Activated CD4-positive, CD25-positive, alpha-beta regulatory T cell (primary cell): ENCODE measurements at places on chromosomes 5 and 9.

DNA sequence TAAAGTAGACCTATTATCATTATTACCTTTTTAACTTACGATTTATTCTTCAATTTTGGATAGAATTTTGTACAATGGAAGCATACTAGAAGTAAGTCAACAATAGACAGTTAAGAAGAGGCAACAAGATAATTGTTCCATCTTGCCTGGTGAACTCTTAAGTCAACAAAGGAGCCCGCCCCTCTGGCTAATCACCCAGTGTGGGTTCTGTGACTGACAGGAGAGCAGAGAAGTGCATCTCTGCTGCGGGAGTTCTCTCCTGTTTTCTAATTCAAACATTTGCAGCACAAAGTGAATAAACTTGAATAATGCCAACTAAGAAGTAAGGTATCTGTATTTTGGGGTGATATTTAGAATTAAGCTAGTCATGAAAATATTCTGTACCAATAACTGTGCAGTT lies 6.7 kb upstream of the ISL1 start:
- DNase-seq = no peak

DNA sequence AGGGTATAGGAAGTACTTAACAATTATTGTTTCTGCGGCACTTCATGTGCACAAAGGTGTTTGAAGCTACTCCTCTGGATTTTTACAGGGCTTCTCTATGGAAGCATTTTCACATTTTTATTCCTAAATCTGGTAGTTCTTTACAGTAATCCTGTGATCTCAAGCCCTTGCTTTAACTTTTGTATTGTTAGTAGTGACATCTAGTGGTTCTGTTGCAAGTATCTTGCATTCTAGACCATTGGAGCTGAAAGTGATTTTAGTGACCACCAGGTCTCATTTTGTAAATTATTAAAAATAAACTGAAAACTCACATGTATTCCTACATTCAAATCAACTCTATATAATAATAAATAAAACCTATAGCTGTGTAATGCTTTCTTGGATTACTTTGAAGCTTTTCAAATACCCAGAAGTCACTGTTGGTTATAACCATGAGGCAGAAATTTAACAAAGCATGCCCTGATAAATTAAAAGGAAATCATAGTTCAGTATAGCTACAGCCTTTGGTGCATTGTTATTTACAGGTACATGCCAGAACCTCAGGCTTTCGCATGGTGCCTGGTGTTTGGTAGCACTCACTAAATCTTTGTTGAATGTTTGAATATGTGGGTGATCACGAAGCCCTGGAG lies 18.9 kb downstream of the RPS23 start:
- DNase-seq = no peak

GRCh38 chr5:108606185-108606584 lies 141.5 kb upstream of the FER start:
- DNase-seq = no peak

GRCh38 chr5:59759600-59760351 lies 133.8 kb downstream of the PDE4D start:
- DNase-seq = no peak

DNA sequence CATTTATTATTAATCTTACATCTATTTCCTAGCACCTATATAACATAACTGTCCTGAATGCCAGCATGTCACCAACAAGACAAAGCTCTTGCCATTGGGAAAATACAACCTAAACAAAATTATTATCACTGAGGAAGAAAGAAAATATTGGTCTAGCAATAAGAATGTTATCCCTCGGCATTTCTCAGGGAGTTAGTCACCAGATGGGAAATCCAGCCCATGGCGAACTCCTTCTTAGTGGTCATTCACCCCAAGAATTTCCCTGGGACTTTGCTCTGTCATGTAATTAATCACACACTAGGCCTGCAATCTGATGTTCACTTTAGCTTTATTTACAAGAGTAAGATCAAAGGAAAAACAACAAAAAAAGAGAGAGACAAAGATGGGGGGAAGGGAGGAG lies 56.1 kb upstream of the TAS2R1 start:
- DNase-seq = no peak

DNA sequence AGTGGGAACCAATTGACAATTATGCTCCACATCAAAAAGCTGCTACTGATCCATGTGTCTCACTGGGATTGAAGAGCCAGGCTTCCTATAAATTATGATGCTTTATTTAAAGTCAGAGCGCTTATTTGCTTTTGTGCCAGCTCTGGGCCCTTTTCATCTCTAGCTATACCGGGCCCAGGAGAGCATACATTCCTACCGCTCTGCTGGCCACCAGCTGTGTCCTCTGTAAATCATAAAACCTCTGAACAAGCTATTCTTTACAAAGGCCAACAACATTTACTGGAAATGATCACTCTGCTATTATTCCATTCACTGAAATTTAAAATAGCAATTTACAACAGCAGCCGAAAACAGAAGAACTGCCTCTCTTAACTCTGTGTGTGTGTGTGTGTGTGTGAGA lies 86.6 kb downstream of the ZNF608 start:
- DNase-seq = no peak

DNA sequence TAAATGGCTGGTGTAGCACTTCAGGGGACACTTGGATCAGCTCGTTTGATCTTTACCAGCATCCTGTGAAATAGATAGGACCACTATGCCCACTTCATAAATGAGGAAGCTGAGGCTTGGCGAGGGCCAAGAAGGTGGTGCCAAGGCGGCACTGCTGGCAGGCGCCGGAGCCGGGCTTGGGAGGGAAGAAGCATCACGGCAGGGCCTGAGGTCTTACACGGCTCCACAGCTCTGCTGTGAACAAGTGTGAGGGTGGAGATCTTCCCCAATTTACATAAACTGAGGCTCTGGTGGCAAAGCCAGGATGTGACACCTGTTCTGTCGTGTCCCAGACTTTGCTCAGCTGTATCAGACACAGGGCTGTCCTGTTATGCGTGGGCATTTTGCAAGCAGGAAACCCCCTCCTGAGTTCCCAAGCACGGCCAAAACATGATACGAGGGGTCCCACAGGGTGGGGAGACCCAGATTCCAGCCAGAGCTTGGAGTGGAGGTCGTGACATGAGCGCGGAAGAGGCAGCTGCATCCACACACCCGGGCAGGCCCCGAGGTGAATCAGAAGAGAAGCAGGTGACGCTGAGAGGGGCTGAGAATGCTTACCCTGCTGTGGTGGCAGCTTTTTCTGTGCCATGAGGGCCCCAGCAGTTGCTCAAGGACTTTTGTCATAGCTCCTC lies 117.5 kb upstream of the BOD1 start:
- no peak for DNase-seq

DNA sequence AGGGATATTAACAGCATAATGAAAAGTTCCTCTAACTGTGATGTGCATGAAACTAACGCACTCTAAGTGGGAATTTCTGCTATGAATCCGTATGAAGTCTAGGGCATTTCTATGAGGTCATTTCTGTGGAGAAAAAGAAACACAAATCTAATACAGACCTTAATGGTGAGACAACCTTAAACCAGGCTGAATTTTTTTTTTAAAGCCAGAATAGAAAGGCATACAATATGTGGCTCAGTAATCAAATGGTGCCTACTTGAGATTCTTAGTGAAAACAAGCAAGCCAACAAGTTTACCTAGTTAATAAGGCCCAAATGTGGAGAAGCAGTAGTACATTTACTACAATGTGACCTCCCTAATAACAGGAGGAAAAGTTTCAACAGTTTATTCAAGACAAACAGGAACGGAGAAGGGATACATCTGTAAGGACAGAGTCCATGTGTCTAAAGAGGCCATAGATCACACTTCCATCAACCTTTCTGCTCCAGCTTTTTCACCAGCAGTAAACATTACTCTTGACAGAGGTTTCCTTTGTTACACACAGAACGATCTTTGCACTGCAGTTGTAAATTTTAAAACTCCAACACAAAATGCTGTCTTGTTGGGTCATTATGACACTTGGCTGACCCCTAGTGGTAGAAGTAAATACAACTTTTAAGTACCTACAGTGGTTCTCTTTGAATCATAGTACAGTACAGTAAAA lies 26.2 kb downstream of the CARNMT1 start:
- DNase-seq = no peak

- no peak for DNase-seq
These were observed 322.5 kb downstream of the PDE4D start for GRCh38 chr5:59571067-59571466.

- no peak for DNase-seq
These were observed 306.4 kb upstream of the PANK3 start for GRCh38 chr5:168885324-168886120.

DNA sequence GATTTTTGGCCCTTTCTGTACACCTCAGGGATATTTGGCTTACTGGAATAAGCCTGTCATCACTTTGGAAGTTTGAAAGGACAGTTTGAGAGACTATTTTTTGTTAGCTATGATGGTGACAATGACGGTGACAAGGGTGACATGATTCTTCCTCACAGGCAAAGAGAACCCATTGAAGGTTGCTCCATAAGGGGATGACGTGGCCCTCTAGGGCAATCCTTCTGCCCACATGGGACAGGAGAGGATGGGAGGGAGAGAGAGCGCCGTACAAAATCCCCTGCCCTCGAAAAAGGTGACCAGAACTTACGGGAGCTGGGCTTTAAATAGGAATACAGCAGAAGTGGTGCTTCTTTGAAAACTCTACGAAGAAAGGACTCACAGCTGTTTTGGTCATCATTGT lies 22.6 kb downstream of the HRH2 start:
- no peak for DNase-seq

DNA sequence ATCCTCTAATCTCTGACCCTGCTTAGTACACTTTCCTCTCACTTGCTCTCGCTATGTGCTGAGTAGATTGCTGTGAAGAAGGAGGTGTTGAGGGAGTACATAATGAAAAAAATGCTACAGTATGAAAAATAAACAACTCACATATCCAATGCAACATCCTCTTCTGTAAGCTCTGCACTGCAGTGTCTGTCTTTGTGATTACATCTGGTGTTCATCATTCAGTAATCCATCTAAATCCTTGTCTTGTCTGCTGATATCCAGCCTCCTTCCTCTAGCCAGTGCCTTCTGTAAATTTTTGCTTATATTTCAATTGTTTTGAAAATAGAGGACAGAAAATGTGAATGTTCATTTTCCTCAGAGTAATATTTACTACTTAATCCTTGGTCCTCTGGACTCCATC lies 57.4 kb upstream of the CDH12 start:
- no peak for DNase-seq

DNA sequence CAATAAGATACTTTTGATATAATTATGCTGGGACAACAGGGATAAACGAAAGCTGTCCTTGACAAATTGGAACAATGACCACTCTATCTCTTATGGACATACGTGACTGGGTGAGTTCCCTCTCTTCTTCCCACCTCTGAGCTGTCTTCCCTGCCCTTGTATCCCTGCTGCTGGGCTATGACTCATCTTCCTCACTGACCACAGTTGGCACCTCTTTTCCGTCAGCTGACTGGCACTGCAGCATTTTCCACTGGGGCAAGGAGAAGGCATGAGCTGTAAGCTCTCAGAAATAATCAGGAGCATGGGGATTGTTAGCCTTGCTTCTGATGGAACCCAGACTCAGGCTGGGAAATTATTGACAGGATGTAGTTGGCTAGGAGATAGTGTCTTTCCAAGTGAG lies 48.7 kb downstream of the PCSK1 start:
- no peak for DNase-seq

GRCh38 chr5:144156767-144157171 lies 13.7 kb downstream of the YIPF5 start:
- no peak for DNase-seq

- DNase-seq = no peak
These were observed 14.5 kb upstream of the LPAR1 start for GRCh38 chr9:111052791-111053190.

DNA sequence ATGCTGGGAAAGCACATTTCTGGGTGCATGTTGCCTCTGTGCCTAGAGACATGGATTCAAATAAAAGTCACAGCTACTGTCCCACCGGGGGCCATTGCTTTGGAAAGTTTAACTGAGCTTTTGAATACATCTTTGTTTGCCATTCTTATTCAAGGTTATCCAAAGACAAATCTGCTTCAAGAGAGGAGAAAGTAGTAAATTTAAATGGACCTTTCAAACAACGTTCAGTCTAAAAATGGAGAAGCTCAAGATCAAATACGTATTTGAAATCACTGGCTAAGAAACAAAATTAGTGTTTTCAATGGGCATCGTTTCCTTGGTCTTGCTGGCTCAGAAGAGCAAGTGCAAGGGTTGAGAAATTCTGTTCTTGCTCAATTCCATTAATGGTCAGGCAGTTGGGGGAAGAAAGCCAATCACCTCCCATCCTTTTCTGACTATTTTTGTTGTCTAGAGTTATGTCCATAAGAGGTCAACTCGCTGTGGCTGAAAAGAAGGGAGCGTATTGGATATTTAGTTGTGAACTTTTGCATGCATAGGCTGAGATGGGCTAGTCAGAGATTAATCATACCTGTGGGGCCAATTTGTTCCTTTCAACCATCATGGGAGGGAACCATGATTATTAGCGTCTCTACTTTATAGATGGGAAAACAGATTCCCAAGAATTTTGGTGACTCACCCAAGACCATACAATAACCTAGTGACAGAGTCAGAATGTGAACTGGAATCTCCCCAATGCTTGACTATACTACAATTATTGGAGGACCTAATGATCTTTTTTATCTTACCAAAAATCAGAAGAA lies 276.2 kb upstream of the TNC start:
- no peak for DNase-seq

DNA sequence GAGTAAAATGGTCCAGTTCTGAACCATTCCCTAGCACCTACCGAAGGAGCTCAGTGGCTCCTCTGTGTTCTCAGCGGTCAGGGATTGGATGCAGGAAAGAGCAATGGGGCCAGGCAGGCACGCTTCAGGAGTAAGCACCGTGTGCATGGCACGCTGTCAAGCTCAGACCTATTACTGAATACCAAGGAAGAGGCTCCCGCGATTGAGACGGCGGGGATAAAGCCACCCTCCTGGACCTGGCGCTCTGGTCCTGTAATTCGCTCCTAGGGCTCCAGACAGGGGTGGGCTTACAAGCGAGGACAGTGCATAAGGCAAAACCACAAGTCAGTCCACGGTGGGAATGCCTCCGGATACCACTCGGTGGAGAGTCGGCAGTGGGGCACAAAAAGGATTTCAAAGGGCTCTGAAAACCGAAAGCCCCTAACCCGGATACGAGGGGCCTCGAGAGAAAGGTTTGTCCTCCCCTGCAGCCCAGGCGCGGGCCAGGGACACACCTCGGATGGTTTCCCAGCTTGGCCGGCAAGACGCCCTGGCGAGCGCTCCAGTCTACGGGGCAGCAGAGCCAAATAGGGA lies 988 bp downstream of the OXCT1 start:
- no peak for DNase-seq

GRCh38 chr5:54884195-54884536 lies 101.2 kb downstream of the ESM1 start:
- no peak for DNase-seq

GRCh38 chr5:157459715-157460599 lies at the start of gene NIPAL4:
Gene NIPAL4 (plus strand): TSS chr5:157460213. CDS start chr5:157460321, 108 bp downstream.
- DNase-seq = peak; percentile 6

DNA sequence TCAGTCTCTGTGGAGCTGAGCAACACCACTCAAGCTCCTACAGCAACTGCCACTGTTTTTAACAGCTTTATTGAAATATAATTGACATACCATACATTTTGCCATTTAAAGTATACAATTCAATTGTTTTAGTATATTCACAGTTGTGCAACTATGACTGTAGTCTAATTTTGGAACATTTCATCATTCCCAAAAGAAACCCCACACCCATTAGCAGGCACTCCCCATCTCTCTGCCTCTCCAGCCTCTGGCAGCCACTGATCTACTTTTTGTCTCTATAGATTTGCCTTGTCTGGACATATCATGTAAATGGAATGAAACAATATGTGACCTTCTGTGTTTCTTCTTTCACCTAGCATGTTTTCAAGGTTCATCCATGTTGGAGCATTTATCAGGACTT lies 43.5 kb downstream of the RUSC2 start:
- no peak for DNase-seq
